ENCODE measurements at places on chromosomes 7 and 10. TPM values are rescaled to one million over a fixed set of nuclear protein-coding genes. Genes with fewer than 3 reads are reported as not detected.

Gene HOXA10
- 0.14 TPM for total RNA-seq

Gene FOXI2
- total RNA-seq, result not detected

Gene SRGN
- total RNA-seq, result 1,720 TPM

Gene SPAM1
- not detected for total RNA-seq

Gene SYPL1
- total RNA-seq, result 58.6 TPM

Gene ICA1
- 23.8 TPM for total RNA-seq

Gene SAMD9L
- total RNA-seq, result 15.0 TPM

Gene POT1
- total RNA-seq, result 42.7 TPM

- no peak for DNase-seq
These were observed 160.5 kb downstream of the BAMBI start for GRCh38 chr10:28837613-28838390.

DNA sequence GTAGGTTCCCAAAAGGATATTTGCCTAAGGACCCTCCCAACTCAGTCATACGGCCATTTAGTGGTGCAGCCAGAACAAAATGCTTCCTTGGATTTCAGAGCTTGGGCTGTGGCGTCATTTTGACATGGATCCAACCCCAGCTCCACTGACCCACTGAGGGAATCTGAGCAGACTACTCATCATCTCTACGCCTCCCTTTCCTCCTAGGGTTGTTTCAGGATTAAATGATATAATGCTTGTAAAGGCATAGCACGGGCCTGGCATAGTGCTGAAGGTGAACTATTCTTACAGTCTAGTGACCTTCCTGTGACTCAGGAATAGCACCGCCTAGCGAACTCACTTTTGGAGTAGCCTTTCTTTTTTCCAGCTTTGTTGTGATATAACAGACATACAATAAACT is 70.3 kb upstream of the LOXL4 start:
- DNase-seq, result no peak

DNA sequence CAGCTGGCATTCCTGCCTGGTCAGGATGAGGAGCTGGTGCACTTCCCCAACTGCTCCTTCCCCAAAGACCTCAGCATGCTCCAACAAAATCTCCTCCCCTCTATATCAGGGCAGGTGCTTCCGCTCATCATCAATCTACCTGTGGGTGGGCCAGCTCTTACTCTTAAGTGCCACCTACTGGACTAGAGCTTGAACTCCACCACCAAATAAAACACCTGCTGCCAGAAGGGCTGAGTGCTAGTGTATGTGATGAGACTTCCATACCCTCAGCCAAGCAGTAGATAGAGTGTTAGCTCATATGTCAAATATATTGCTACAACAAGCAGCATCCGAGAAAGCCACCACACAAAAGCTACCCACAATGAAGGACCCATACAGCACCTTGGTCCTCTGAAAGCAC is 264.3 kb downstream of the RNLS start:
- no peak for DNase-seq

DNA sequence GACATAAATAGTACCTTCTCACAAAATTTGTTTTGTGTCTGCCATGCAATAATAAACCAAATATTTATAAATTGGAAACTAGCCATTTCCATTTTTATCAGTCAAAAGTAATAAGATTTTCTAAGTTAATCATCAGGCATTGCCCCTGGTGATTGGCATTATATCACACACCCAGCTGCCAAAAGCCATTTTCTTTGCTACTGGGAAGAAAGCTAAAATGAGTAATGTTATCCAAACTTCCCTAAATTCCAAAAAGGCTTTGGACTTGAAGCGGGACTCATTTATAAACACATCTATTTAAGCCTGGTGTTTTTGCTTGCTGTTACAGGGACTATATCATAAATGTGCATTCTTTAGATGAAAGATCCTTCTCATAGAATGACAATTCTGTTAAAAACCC is 86.0 kb downstream of the AKR1D1 start:
- no peak for DNase-seq

DNA sequence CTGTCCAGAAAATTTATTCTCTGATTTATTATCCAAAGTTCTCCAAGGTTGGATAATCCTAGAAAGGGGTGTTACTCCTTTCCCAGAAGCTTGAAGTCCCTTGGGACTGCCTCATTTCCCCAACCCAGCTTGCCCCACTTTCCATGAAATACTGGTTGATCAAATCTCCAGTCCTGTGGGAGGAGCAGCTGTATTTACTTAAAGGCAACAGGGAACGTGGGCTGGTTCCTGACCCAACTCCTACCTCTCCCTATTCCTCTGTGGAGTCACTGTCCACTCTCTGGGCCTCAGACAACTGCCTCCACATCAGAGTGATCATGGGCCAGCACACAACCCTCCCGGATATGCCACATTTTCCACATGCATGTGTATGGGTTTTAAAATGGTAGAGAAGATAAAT is 166.2 kb upstream of the PRR15 start:
- DNase-seq, result no peak

DNA sequence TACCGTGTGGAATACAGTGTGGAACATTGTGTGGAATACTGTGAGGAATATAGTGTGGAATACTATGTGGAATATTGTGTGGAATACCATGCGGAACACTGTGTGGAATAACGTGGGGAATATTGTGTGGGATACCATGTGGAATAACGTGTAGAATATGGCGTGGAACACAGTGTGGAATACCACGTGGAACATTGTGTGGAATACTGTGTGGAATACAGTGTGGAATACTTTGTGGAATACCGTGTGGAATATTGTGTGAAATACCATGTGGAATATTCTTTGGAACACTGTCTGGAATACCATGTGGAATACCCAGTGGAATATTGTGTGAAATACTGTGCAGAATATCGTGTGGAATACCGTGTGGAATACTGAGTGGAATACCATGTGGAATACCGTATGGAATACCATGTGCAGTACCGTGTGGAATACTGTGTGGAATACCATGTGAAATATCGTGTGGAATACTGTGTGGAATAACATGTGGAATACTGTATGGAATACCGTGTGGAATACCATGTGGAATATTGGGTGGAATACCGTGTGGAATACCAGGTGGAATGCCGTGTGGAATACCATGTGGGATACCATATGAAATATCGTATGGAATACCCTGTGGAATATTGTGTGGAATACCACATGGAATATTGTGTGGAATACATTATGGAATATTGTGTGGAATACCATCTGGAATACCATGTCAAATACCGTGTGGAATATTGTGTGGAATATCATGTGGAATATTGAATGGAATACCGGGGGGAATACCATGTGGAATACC is 133.1 kb upstream of the CHST15 start:
- DNase-seq, result no peak

GRCh38 chr10:74841265-74841973 is 15.0 kb downstream of the KAT6B start:
- DNase-seq, result no peak

GRCh38 chr7:8125680-8126444 is 136.1 kb downstream of the ICA1 start:
- no peak for DNase-seq

DNA sequence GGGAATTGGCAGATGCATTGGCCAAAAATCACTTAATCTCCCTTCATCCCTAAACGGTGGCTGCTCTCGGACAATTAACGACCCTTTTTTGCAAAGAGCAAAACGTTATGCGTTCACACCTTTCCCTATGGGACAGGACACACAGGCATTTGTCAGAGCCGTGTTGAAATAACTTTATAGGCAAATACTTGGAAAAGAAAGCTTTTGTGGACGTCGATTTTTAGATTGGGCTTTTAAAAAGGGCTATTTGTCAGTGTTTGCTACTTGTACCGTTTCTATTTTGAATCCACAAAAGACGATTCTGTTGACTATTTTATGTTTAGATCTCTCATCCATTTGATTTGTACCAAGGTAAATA is 245.6 kb downstream of the SLC25A13 start:
- DNase-seq, result no peak

DNA sequence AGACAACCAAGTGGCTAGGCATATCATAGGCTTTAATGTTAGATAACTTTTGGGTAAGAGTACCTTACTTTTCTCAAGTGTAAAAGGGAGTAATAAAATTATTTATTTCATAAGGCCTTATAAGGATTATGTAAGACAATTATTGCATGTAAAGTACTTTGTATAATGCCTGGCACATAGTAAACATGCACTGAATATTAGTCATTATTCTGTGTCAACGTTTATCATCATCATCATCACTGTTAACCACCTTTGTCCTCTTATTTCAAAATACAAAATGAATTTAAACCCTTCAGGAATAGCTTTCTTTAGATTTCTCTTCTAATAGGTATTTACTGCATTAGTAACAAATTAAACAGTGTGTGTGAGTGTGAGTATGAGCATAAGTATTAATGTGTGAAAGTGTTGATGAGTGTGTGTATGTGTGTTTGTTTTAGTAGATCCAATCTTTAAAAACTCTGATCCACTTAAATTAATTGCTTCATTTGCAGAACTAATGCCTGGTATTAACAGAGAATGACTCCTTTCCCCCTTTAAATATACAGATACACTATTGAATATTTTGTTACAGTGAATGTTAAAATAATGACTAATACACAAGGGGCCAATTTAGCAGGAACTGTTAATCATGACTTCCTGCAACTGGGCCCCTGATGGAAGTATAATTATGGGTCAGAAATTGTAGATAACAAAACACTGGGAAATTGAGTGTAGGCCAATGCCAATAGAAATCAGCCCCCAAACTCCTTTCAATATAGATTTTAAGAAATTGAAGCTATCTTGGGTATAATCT is 213.3 kb upstream of the FZD8 start:
- DNase-seq, result no peak

GRCh38 chr7:81839708-81840369 is 70.0 kb upstream of the HGF start:
- DNase-seq, result no peak

DNA sequence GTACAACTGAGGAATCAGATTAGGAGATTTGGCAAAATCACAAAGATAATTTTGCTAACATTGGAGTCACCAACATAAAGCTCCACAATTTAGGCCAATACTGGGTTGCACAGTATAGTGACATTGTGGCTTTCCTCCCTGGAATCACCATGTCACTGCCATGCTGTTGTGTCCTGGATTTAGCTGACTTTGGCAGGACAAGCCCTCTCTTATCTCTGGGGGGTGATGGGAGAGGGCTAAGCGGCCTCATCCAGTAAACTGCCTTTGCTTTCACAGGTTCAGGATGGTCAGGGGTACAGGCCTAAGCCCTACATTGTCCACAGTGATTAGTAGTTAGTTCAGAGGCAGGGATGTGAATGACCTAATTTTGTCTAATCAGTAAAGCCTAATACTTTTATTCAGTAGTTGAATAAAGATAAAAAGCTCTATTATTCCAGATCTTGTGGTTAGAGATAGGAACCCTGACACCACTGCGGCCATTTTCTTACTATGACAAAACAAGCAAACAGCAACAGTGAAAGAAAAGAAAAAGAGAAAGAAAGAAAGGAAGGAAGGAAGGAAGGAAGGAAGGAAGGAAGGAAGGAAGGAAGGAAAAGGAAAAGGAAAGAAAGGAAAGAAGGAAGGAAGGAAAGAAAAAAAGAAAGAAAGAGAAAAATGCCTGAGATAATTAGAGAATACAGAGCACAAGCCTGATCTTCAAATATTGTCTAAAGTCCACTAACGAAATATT is 140.1 kb downstream of the ETV1 start:
- DNase-seq, result no peak

DNA sequence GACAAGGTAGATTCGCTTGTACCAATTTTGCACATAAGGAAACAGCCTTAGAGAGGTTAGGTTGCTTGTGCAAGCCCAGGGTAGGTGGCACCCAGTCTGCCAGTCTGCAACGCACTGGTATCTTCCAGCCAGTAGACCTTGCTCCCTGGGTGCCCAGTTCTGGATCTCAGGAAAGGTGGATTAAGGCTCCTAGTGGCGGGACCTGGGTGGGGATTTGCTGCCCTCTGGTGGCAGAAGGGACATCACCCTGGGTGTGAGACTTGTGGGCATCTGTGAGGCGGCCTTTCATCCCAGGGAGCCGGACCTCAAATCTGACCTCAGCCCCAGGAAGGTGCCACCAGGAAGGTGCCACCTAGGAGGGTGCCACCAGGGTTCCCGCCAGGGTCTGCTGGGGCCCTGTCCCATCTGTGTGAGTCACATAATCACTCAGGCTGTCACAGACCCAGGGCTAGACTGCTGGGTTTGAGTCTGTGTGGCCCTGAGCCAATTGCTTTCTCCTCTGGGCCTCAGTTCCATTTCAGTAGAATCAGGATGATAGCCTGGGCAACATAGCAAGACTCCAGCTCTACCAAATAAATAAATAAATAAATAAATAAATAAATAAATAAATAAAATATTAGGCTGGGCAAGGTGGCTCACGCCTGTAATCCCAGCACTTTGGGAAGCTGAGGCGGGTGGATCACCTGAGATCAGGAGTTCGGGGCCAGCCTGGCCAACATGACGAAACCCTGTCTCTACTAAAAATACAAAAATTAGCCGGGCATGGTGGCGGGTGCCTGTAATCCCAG is 5.3 kb upstream of the PRKRIP1 start:
- DNase-seq, result peak; percentile 39

GRCh38 chr10:53898532-53898931 is 902.5 kb downstream of the PCDH15 start:
- DNase-seq, result no peak

GRCh38 chr10:8104005-8104404 is 49.5 kb downstream of the GATA3 start:
- DNase-seq, result no peak

DNA sequence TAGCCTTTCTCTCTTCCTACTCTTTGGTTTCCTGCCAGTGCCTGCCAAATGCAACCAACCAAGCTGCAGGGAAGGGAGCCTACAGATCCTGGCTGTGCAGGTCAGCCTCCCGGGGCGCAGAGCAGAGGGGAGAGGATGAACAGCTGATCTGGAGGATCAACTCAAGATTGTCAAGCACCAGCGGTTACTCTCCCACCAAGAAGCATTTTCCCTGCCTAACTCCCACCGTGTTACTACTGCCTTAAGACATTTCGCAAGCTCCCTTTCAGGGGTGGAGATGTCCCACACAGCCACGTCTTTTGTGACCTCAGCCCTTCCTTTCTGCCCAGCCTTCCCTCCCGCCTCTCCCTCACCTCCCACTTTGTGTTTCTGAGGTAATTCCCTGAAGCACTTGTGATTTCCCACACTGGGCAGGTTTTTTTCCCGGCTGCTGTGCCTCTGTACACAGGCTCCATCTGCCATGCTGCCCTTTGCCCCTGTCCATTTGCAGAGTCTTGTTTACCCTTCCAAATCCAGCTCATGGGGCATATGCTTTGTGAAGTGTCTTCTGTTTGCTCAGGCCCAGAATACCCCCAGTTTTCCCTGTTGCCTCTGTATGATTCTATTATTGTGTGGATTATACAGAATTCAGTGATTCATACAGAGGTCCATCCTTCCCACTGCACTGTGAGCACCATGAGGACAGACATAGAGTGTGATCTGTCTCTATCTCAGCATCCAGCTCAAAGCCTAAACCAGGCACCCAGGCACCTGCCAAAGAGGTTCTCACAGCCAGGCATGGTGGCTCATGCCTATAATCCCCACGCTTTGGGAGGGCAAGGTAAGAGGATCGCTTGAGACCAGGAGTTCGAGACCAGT is 40.9 kb upstream of the PAPSS2 start:
- no peak for DNase-seq

Data from pulmonary artery endothelial cell (primary cell).